ENCODE measurements at places on chromosomes 5 and 9.

DNA sequence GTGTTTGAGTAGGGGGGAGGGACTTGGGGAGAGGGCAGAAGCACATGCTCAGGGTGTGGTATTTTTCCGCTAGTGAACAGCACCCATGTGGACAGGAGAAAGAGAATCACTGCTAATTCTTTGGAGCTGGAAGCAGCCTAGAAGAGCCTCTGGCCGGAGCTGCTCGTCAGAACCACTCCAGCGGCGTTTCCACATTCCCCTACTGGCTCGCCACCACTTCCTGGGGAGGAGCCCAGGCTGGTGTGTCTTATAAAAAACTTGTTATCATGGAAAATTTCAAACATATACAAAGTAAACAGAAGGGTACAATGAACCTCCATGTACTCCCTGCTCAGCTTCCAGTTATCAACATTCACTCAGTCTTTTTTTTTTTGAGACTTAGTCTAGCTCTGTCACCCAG, 26.7 kb downstream of the LHX2 start:
- DNase-seq: no peak

DNA sequence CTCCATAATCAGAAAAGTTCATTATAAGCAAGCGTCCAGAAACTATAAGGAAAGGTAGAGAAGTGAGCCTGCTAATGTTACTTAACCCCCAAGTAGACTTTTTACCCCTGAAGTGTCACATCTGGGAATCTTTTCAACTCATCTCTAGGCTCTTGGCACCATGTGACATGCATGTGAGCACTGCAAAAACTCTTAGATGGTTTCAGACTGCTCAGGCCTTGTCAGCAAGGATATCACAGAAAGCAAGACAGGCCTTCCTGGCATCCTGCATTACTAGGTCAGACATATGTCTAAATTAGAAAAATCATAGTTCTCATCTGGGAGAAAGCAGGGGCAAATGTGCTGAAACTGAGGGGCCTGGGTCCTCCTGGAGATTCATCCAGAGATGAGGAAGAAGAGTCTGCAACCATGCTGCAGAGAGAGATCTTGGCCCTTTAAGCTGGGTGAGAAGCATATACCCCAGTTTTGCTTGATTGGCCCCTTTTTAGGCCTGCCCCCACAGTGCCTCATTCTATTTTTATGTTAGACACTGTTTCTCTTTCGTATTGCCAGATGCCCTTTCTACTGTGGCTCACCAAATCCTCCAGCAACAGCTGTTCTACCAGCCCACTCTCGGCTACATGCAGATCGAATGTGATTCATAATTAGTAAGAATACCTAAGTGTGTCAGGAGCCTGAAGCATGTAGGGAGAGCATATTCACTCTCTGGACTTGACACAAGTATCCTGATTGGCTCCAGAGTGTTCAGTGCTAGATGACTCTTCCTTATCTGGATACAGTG, 19.0 kb downstream of the TMEM8B start:
- no peak for DNase-seq

DNA sequence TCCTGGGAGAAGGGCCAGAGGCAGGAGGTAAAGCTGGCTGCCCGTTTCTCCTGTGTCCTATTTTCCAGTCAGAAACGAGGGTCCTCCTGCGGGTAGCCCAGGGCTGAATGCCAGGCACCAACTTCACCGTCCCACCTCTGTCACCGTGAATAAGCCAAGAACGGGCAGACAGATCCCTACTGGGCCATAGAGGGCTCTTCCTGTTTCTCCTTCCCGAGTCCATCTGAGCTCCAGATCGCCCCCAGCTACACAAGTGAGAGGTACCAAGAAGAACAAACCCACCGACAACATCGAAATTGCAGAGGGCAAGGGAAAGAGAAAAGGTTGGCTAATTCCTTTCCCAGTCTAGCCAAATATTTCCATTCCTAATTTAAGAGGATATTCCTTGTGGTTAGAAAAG, 93.7 kb downstream of the SPOCK1 start:
- DNase-seq: no peak

DNA sequence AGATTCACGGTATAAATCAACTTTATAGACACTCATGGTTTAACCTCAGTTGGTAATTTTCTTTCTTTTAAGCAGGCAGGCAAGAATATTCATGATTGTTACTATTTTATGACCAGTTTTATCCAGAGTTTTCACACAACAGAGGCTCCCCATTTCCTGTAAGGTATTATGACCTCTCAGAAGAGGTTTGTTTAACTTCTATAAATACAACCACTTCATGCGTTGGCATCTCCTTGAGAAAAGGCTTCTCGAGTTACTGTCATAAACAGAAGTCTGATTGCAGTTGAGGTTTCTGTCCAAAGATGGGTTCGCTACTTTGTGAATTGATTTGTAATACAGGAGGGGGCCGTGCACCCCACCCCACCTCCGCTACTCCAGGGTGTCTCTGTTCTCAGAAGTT, 55.3 kb downstream of the ENTREP1 start:
- DNase-seq: no peak

DNA sequence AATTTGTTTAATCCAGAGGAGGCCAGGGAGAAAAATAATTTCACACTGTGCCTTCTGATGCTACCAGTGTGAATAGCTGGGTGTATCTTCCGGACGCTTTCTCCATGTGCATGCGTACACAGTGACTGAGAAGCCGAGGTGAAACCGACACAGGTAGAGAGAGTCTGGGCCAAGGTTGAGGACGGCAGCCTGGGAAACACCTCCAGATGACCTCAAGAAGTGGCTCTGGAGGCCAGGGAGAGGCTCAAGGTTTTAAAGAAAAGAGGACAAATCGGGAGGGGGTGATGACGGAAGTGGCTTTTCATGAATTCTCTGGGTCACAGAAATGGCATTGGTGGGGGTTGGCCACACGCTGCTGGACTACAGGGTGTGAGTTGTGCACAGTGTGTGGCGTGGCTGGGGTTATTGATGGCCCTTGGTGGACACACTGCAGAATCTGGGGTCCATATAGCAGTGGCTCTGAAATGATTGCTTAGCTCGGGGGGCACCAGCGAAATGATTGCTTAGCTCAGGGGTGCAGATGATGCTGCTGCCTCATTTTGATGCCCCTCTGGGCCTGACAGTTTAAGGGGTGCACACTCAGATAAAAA, 34.1 kb upstream of the LRRC14B start:
- no peak for DNase-seq
